ENCODE measurements at places on chromosomes 5 and 9.

GRCh38 chr5:113299591-113299990, 135.2 kb downstream of the TSSK1B start:
- DNase-seq = no peak

DNA sequence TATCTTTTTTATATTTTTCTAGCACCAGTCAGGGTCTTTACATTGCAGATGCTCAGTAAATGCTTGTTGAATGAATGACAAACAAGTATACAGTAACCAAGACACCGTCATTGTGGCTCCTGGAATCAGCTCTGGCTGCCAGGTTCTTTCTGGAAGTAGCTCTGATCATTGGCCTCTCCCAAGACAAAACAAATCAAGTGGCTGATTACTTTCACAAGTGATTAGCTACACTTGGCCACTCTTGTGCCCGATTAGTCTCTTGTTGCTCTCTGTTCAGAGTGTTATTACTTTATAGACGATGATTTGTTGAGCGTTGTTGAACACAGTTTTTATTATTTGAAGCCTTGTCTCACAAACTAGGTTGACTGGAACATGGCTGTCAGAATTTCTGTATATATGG, 119.6 kb upstream of the TLX3 start:
- DNase-seq = no peak

DNA sequence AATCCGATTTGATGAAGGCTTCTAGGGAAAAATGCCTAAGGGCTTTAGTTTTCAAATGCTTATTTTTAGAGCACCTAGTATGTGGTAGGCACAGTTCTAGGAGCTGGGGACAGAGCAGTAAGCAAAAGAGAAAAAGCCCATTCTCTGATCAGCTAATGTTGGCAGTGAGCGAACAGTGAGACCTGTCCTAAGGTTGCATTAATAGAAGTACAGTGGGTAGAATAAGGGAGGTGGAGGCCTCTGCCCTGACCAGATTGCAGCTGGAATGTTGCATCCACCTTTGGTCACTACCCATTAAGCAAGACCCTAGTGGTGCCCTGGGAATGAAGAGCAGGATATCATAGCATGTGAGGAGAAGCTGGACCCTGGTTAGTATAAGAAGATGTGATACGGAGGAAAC, 20.1 kb downstream of the IL9 start:
- no peak for DNase-seq

- no peak for DNase-seq
Observed at GRCh38 chr5:137264041-137264440, 235.1 kb downstream of the SPOCK1 start.

GRCh38 chr9:125706651-125707471, at the start of gene MAPKAP1:
Gene MAPKAP1 (minus strand): TSS chr9:125707208. CDS start chr9:125672574, 34,634 bp downstream.
- DNase-seq = peak; percentile 98

DNA sequence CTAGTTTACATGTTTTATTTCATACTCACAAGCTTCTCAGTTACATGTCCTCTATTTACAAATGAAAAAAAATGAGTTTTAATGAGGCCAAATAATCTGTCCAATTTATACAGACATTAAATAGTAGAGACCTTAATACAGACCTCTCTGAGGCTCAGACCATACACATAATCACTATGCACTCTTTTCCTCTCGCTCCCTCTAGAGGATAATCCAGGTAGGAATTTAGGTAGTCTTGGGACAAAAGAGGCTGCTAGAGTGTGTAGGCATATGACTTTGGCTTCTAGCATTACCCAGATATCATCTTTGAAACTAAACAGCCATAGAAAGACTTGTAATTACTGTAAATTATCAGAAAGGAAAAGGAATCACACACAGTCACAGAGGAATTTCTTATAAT, 444.7 kb downstream of the HINT1 start:
- DNase-seq = no peak

GRCh38 chr5:37490931-37491330, 111.8 kb downstream of the WDR70 start:
- DNase-seq = no peak

DNA sequence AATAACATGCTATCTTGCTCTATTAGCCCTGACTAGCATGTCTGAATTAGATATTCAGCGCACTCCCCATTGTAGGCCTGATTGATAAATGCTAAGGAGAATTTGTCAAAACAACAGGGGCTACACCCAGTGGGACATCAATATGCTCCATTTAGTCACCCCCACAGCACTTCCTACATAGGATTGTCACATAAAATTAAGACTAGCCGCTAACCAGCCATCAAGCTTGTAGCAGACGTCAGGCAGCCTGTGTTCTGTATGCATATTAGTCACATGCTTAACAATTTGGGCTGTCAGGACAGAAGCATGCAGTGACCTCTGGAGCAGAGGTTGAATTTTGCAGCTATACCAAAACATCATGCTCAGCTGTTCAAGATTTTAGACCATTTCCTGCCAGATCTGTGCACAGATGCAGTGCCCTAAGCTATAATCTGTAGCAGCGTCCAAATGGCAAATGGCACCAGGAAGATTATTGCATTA, 197.4 kb upstream of the ISL1 start:
- no peak for DNase-seq

- DNase-seq = no peak
Observed at GRCh38 chr5:74028406-74028805, 402.4 kb downstream of the ARHGEF28 start.

DNA sequence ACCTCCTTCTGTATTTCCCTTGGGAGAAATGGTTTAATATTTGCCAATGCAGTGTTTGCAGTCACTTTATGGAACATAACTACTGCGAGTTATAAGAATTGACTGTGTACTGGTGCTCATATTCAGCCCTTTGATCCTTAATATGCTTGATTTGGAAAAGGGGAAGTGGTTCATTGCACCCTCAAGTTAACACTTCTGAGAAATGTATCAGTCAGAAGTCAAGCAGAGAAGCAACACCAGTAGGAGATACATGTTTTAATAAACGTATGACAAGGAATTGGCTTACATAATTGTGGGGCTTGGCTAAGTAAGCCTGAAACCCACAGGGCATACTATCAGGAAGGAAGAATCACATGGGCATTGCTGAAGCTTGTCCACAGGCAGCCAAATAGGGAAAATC, 131.0 kb upstream of the SPRY4 start:
- no peak for DNase-seq

- DNase-seq = no peak
Observed at GRCh38 chr9:125854553-125855275, 107.5 kb downstream of the PBX3 start.

DNA sequence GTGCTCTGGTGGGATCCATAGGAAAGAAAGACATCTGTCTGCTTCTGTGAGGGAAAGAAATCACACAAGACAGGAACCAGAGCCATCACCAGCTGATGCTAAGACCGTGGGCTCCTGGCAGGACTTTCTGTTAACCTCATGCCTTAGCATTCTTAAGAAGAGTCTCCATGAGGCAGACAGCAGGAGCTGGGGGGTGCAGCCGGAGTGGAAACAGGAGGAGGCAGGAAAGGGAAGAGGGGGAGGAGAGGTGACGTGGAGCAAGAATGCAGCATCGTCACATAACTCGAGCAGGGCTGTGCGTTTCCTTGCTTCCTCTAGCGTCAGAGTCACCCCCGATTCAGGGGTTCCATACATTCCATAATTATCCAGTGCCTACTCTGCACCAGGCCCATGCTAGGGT, 53.6 kb downstream of the ERGIC1 start:
- DNase-seq = no peak

- no peak for DNase-seq
Observed at GRCh38 chr5:156411957-156412356, 85.0 kb downstream of the SGCD start.

GRCh38 chr9:109476642-109477257, 21.4 kb downstream of the PTPN3 start:
- no peak for DNase-seq

- DNase-seq = no peak
Observed at GRCh38 chr9:132582786-132583583, 579 bp downstream of the BARHL1 start.

GRCh38 chr9:1759009-1759408, 256.1 kb upstream of the SMARCA2 start:
- DNase-seq = no peak

- DNase-seq = no peak
Observed at GRCh38 chr5:173682313-173682712, 65.9 kb upstream of the BOD1 start.

DNA sequence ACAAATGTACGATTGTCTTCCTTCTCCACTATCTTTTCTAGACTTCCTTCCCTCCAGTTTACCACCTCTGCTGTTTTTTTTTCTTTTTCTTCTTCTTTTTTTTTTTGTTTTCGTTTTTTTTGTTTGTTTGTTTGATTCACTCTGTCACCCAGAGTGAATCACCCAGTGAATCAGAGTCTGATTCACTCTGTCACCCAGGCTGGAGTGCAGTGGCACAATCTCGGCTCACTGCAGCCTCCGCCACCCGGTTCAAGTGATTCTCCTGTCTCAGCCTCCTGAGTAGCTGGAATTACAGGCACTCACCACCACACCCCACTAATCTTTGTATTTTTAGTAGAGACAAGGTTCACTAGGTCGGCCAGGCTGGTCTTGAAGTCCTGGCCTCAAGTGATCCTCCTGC, 375.7 kb downstream of the NTRK2 start:
- no peak for DNase-seq

DNA sequence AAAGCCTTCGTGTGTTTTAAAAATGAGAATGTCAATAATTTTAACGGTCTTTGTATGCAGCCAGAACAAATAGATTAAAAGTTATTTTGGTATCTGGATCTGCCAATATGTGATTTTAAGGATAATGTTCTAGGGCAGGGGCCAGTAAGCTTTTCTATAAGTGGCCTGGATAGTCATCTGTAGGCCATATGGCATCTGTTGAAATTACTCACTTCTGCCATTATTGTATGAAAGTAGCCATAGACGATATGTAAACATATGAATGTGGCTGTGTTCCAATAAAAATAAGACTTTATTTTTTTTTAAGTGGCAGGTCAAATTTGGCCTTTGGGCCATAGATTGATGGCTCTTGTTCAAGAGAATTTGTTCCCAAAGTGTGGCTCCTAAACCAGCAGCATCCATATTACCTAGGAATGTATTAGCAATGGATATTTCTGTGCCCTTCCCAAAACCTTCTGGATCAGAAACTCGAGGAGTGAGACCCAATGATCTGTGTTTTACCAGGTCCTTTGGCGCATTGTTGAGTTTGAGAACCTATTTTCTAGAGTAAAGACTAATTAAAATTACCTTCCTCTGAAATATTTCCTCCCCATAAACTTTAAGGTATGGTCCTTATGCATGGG, 55.9 kb downstream of the C6 start:
- no peak for DNase-seq

GRCh38 chr5:100861148-100861547, 41.9 kb downstream of the ST8SIA4 start:
- no peak for DNase-seq

DNA sequence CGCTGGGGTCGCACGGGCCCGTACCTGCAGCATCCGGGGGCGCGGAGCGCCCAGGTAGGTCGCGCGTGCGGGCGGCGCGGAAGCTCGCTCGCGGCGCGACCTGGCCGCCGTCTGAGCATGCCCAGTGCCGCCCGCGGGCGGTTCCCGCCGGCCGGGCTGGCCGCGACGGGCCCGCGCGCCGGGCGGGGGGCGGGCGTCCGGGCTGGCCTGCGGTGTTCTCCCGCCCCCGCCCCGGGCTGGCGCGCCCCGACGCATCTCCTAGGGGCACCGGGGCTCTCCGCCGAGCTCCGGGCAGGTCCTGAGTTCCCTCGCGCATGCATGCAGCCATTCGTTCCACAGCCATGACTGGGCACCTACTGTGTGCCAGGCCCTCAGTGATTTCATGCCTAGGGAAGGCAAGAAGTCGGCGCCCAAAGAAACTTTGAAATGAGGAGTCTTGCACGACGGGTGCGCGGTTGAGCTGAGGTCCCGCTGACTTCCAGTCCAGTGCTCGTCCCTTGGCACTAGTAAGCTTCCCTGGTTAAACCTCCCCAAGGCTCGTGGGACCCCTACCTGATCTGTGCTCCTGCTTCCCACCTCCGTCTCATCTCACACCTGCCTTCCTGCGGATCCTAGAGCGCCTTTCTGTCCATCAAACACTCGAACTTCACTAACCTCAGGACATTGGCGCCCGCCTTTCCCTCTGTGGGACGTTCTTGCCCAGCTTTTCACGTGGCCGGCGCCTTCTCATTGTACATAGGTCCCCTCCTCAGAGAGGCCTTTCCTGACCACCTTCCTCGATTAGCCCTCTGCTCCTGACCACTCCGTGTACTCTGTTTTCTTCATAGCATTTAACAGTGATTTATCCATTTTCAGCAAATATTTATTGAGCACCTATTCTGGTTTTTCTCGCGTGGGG, at the start of gene PTPN3:
Gene PTPN3 (minus strand): TSS at position 113 of the 898 bp plus-strand sequence. CDS start 34,873 bp downstream, outside the sequence.
- DNase-seq = no peak

DNA sequence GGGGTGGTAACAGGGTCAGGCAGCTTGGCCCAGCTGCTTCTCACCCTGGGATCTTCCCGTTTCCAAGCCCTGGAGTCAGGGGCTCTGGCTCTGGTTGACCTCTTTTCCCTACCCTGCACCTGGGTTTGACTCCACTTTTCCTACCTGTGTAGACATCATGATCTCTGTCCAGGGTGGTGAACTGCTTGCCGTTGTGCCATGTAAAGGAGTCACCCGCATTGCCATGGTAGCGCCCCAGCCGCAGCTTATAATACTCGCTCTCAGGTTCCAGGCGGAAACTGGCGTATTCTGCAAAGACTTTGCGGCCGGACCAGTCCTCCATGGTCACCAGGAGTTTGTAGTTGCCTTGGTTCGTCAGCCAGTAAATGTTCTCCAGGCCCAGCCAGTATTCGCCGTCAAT, 30.9 kb downstream of the ANGPTL2 start:
- no peak for DNase-seq

- DNase-seq = no peak
Observed at GRCh38 chr5:176954050-176954449, 52.5 kb downstream of the UIMC1 start.

GRCh38 chr5:138626333-138626944, 51.2 kb upstream of the HSPA9 start:
- DNase-seq = no peak

GRCh38 chr9:123656565-123656964, 273.4 kb downstream of the DENND1A start:
- DNase-seq = no peak

- no peak for DNase-seq
Observed at GRCh38 chr9:114299286-114300152, 23.4 kb upstream of the ORM1 start.

GRCh38 chr5:109318455-109319108, 91.2 kb downstream of the PJA2 start:
- no peak for DNase-seq

- DNase-seq = no peak
Observed at GRCh38 chr5:16853518-16853917, 82.6 kb downstream of the MYO10 start.

GRCh38 chr9:137277329-137278041, at the start of gene TOR4A:
Gene TOR4A (plus strand): TSS chr9:137277726. CDS start chr9:137278690, 964 bp downstream.
- DNase-seq = peak; percentile 34

DNA sequence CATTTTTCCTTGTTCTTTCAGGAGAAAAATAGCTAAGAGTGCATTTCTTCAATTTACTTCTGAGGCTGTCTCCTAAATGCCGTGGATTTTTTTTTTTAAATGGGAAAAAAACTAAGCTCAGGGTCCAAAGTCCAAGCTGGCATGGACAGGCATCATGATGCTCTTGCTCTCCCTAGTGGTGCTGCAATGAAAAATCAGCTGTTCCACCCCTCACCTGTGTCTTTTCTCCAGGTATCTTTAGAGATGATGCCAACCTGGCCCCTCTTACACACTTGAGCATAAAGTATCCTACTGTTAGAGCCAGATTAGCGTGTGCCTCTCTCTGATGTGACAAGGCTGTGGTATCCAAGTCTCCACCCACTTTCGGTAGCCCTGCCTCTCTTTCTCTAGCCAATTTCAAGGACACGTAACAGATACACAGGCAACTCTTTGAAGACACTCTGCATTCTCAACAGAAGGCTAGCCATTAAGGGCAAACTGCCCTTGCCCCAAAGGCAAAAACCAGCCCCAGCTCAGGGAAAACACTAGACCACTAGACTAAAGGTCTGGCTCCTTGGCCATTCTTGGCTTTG, 208.8 kb downstream of the SAXO1 start:
- no peak for DNase-seq

GRCh38 chr5:116289276-116289675, 204.5 kb downstream of the COMMD10 start:
- DNase-seq = no peak
